ENCODE measurements at places on chromosomes 1 and 21. TPM values are rescaled to one million over a fixed set of nuclear protein-coding genes. Genes with fewer than 3 reads are reported as not detected.

TNFRSF18 gene
- not detected for total RNA-seq

MFAP2 gene
- 18.2 TPM for total RNA-seq

DIRAS3 gene
- 0.99 TPM for total RNA-seq

DMAP1 gene
- 17.7 TPM for total RNA-seq

TACSTD2 gene
- total RNA-seq = not detected

CSF3R gene
- not detected for total RNA-seq

VANGL2 gene
- not detected for total RNA-seq

LRRIQ3 gene
- 0.26 TPM for total RNA-seq

VSIG8 gene
- under 0.01 TPM for total RNA-seq

MYOG gene
- not detected for total RNA-seq

STIL gene
- total RNA-seq = 8.1 TPM

FUCA1 gene
- total RNA-seq = 21.8 TPM

PRMT2 gene
- total RNA-seq = 200 TPM

PLA2G2A gene
- not detected for total RNA-seq

AMPD2 gene
- 85.6 TPM for total RNA-seq

IVL gene
- total RNA-seq = not detected

MMP23B gene
- total RNA-seq = 1.8 TPM

SPRR2E gene
- not detected for total RNA-seq

TNFRSF14 gene
- total RNA-seq = 25.8 TPM

GSTM2 gene
- 10.7 TPM for total RNA-seq

GIPC2 gene
- 0.92 TPM for total RNA-seq

GNAT2 gene
- 0.19 TPM for total RNA-seq

UBIAD1 gene
- 4.2 TPM for total RNA-seq

HSPG2 gene
- 173 TPM for total RNA-seq

OR2T35 gene
- total RNA-seq = not detected

RAD54L gene
- total RNA-seq = 1.5 TPM

AVPR1B gene
- not detected for total RNA-seq

KLHDC9 gene
- 3.5 TPM for total RNA-seq

NBPF4 gene
- total RNA-seq = not detected

SPRR1B gene
- total RNA-seq = not detected

HS2ST1 gene
- 17.4 TPM for total RNA-seq

KRTAP12-2 gene
- not detected for total RNA-seq

LMX1A gene
- total RNA-seq = not detected

TRPM2 gene
- total RNA-seq = not detected

RGSL1 gene
- not detected for total RNA-seq

CFHR4 gene
- total RNA-seq = not detected

FABP3 gene
- total RNA-seq = 57.1 TPM

FMO4 gene
- total RNA-seq = 5.0 TPM

KCND3 gene
- total RNA-seq = 0.26 TPM

EPHX1 gene
- total RNA-seq = 16.6 TPM

PSRC1 gene
- total RNA-seq = 8.6 TPM

MYBPH gene
- total RNA-seq = 0.06 TPM

NEK7 gene
- total RNA-seq = 293 TPM

C1orf198 gene
- total RNA-seq = 87.2 TPM

SLC30A2 gene
- not detected for total RNA-seq

NTRK1 gene
- not detected for total RNA-seq

ZNF695 gene
- total RNA-seq = 1.4 TPM

LHX8 gene
- total RNA-seq = not detected

SPRR5 gene
- total RNA-seq = not detected

GSTM1 gene
- 11.4 TPM for total RNA-seq

S100A8 gene
- total RNA-seq = not detected

SMCP gene
- not detected for total RNA-seq

SMIM1 gene
- total RNA-seq = 0.53 TPM

SF3B4 gene
- total RNA-seq = 14.7 TPM

FBXO28 gene
- total RNA-seq = 35.9 TPM

CRP gene
- total RNA-seq = not detected

TMEM52 gene
- total RNA-seq = not detected

ERG gene
- total RNA-seq = 16.0 TPM
